ENCODE measurements at places on chromosomes 3 and 15.

DNA sequence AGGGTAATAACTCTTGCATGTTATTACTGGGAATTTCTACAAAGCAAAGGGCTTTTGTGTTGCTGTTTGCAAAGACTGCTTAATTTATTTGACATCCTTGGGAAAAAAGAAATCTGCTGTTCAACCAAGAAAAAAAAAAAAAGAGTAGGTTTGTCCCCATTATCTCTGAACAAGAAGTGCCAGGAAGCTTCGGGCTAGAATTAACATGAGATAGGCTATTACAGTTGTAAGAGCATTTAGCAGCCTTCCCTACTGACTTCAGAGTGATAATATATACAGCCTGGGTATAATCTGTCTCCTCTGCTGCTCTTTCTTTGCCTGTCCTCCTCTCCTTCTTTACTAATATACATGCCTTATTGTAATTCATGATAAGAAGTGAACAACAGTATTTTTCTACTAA is 23.3 kb upstream of the CHMP2B start:
- DNase-seq: no peak

DNA sequence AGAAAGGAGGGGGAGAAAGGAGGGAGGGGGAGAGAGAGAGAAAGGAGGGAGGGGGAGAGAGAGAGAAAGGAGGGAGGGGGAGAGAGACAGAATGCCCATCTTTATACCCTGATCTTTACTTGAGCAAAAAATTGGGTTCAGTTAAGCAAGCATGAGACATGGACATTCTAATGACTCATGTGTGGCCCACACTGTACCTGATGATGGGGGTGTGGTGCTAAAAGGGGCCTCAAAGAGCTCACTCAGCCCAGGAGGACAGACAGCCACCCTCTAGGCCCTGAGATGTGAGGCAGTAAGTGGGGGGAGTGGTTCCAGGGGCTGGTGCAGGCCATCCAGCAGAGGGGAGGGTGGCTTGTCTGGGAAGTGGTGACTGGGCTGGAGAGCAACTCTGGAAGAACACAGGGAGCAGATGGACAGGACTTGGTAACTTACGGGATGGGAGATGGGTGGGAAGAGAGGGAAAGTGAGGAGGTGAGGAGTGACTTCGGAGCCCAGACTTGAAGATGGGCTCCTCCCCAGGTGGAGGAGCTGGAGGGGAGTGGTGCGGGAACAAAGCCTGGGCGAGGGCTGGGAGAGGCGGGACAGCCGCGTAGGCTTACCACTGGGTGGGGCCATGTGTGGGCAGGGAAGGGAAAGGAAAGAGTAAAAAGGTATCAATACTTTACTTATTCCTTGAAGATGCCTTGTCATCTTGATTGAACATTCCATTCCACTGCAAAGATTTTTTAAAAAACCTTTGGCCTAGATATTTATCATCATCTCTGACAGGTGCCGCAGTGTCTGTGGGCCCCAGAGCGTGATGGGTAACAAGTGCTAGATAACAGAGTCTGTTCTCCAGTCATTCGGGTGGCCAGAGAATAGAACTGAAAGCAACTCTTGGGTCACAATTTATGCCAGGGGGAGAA is 32.3 kb downstream of the TSPAN3 start:
- DNase-seq: no peak

DNA sequence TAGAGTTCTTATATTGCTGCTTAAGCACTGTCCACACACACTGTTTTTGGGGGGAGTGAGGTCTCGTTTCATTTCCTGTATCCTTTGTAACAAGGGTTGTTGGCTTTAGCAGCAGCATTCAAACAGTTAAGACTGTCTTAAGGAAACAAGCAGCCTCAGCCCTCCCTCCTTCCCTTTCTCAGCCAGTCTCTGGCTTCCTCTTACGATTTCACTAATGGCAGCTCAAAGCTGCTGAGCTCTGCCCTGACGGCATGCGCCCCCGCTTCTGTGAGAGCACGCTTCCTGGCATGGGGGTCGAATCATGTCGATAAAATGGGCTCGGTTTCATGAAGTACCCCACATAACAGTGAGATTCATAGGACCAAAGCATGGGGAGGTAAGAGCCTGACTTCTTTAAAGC is 105.0 kb downstream of the KLHL25 start:
- no peak for DNase-seq

- DNase-seq: no peak
Observed at GRCh38 chr15:31501536-31502157, 175.0 kb downstream of the KLF13 start.

DNA sequence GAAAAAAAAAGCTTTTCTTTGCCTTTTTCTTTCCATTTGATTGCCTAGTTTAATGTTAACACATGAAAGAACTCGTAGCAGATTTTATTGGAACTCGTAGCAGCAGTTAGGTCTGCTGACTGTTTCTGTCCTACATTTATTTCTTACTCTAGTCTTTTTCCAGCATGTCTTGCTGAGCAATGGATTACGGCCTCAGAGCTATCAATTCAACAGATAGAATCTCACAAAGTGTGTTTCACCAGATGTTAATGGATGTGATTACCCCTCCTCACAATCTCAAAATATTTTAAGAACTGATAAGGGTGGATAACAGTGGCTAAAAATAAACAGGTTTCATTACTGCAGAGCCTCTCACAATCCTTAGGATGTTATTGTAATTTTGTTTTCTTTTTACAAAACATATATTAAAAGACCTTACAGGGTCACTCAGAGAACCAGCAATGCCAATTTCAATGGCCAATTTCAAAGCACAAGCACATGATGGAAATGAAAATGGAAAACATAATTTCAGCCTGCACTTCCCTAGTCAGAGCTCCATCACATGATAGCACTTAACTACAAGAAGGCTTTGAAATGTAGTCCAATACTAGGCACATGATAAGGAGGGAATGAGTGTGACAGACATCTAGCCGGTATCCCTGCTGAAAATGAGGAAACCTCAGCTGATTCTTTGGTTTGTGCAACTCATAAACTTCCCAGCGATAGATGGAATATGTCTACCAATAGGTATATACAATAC is 838.1 kb upstream of the SEMA6D start:
- DNase-seq: no peak

DNA sequence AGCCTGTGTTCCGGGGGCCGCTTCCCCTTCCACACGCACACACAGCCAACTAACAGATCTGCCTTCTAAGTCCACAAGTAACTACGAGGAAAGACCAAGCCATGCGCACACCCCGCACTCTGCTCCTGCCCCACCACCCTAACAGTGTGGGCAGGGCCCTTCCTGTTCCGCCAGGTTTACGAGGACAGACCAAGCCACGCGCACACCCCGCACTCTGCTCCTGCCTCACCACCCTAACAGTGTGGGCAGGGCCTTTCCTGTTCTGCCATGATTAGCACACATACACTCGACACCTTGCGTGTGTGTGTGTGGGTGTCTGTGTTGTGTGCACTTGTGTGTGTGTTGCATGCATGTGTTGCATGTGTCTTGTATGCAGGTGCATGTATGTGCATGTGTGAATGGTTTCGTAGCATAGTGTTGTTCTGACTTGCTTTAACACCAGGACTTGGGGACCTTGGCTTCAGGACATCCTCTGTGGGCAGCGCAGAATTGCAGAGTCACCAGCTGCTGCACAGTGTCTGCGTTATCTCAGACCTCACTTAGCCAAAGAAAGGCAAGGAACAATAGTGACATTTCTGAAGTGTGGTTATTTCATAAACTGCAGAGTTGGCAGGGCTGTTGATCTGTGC is 114.4 kb downstream of the CHSY1 start:
- no peak for DNase-seq

DNA sequence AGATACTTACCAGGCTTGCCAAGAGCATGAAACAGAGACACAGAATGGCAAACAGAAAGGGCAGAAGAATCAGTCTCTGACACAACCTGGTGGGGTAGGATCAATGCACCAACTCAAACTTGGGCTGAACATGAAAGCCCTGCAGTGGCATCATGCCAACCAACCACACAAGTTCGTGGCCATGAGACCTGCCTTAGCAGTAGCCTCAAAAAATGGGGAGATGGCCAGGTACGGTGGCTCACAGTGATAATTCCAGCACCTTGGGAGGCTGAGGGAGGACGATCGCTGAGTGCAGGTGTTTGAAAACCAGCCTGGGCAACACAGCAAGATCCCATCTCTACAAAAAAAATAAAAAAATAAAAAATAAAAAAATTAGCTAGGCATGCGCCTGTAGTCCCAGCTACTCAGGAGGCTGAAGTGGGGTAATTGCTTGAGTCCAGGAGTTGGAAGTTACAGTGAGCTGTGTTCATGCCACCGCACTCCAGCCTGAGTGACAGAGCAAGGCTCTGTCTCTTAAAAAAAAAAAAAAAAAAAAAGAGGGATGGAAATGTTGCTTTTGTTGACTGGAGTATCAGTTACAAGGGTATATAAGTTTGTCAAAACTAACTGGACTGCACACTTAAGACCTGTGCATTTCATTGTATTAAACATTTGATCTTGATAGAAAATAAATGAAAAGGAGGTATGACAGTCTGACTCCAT is 93.4 kb downstream of the XXYLT1 start:
- DNase-seq: no peak

DNA sequence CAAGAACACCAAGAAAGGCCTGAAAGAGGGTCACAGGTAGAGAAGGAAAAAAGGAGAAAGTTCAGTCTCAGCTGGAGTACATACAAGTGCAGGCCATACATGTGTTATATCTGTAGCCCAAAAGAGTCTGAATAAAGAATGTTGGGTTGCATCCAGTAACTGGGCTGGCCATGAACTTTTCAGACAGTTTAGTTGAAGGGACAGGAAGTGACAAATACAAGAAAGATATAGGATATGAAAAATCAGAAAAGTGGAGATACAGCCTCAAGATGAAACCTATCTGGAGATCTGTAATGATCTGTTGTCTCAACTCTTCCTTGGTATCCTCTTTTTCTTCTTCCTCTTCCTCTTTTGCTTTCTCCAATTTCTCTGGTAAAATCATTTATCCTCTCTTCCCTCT is 671.7 kb downstream of the MECOM start:
- DNase-seq: no peak

GRCh38 chr15:87707566-87708130 is 548.9 kb downstream of the NTRK3 start:
- no peak for DNase-seq

DNA sequence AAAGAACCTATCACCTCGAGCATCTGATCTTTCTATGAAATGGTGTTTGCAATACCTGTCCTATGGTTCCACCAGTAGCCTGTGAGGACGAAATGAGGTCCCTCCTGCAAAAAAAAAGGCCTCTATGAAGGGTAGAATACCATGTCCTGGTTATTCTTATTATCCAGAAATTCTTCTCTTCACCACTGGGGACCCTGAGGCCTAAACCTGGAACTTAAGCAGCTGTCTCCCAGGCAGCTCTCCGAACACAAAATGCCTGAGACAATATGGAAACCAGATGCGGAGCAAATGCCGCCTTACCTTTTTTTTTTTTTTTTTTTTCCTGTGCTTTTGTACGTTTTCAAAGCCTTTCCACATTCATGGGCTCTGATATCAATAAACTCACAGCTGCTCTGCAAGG is 62.1 kb upstream of the WNT5A start:
- DNase-seq: no peak

- DNase-seq: no peak
Observed at GRCh38 chr3:59818919-59819300, 769.1 kb upstream of the CFAP20DC start.

- no peak for DNase-seq
Observed at GRCh38 chr3:26515351-26515750, 107.2 kb upstream of the LRRC3B start.

GRCh38 chr3:84194029-84194428 is 764.8 kb upstream of the CADM2 start:
- no peak for DNase-seq

DNA sequence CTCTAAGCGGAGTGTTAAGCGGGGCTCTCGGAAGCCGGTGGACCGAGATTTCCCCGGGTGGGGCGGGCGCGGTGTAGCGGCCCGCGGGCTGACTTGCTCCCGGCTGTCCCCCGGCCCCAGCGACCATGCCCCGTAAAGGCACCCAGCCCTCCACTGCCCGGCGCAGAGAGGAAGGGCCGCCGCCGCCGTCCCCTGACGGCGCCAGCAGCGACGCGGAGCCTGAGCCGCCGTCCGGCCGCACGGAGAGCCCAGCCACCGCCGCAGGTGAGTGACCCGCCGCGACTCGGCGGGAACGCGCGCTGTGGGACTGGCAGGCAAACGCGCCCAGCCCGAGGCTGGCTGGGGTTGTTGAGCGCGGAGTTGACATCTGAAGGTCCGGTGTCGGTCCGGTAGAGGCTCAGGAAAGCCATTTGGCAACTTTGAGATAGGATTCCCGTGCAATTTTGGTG is 1.3 kb downstream of the SMC4 start:
- DNase-seq: no peak

DNA sequence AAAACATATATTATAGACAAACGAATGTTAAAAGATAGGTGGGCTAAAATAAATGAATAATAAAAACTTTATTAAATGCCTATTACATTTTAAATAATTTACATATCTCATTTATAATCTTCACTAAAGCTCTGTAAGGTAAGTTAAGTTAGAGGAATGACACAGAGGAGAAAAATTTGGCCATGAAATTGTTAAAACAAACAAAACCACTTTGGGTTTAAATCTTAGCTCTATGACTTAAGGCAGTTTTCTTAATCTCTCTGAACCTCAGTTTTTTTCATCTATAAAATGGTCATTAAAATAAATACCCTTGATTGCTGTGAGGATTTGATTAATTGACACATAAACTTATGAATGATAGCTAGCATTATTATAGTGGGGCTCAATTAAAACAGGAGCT is 404.8 kb upstream of the ATP11B start:
- DNase-seq: no peak

DNA sequence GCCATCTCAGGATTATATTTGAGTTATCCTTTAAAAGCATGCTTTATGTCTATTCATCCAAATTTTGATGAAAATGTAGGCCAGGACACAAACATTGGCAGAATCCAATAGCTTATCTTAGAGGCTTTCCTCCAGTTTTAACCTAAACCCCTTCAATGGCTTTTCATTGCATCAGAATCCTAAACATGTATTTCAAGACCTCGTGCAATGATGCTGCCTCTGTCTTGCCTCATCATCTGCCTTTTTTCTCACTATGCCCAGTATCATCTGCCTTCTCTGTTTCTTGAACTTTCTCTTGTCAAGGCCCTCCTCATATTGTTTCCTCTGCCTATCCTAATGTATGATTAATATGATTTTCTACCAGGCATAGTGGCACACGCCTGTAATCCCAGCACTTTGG is 76.1 kb upstream of the MAP4 start:
- no peak for DNase-seq

DNA sequence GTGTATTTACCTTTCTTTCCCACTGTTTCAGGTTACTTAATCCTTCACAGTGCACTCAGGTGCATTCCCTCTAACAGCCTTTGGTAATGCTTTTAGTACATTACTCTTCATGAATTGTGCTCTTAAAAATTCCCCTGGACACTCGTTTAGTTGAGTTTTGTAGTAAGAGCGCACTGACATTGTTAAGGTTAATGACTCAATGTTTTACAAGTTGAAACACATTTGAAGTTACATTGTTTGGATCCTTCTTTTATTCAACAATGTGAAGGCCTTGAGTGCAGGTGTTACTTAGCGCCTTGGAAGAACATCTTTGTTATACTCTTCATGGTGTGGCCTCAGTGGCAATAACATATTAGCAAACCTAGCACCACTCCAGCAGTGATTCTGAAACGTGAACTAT is 739.6 kb downstream of the NAALADL2 start:
- DNase-seq: no peak

- DNase-seq: no peak
Observed at GRCh38 chr3:12681089-12681942, 17.4 kb upstream of the RAF1 start.

Measured in stimulated activated CD8-positive, alpha-beta memory T cell treated with anti-CD3 and anti-CD28 coated beads, Interleukin-4, amount 100 ng/mL, for 4 hours (primary cell).